NCI-H2171 treated with DMSO at 0.1 percent for 48 hours (cell line): ENCODE measurements at places on chromosomes 5 and 9.

GRCh38 chr9:137113385-137114159 lies 961 bp downstream of the DPP7 start:
- DNase-seq = no peak

- DNase-seq = no peak
These were observed 375.8 kb downstream of the GADD45G start for GRCh38 chr9:89980600-89980999.

- no peak for DNase-seq
These were observed 35.4 kb downstream of the ACTL7A start for GRCh38 chr9:108897324-108898096.

- DNase-seq = no peak
These were observed 483.6 kb downstream of the GADD45G start for GRCh38 chr9:90088434-90088833.

DNA sequence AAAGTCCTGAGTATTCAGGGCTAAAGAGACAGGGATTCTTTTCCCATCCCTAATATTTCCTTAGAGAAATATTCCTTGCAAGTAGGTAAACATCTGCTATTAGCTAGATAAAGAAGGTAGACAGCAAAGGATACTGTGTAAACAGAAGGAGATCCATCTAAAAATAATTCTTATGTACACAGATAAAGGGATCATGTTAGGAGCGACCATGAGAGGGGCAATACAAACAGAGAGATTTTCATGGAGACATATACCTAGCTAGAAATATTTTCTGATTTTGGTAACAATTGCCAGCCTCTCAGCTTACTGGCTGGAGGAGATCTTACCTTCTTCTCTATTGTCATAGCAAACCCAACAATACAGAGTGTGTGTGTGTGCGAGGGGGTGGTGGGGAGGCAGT lies 184.6 kb upstream of the DMAC1 start:
- peak; percentile 4 for DNase-seq

- no peak for DNase-seq
These were observed 244.7 kb downstream of the SEC61B start for GRCh38 chr9:99466781-99467180.
